ENCODE measurements at places on chromosomes 16 and 17.

DNA sequence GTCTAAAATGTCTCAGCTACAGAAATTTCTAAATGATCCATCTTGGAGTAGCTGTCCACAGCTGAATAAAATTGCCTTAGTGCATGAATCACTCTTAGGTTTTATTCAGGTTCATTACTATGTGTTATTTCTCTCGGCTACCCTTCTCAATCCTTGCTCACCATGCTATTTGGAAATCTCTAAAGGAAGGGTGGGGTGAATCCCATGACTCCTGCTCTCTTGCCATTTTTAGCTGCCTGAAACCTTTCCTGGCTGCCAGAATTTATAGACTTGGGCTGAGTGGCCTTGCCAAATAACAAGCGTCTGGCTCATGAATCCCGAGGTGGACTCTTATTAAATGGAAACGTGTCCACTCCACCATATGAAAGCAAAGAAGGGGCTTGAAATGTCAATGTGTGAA, 936.1 kb upstream of the SOX9 start:
- DNase-seq, result no peak

DNA sequence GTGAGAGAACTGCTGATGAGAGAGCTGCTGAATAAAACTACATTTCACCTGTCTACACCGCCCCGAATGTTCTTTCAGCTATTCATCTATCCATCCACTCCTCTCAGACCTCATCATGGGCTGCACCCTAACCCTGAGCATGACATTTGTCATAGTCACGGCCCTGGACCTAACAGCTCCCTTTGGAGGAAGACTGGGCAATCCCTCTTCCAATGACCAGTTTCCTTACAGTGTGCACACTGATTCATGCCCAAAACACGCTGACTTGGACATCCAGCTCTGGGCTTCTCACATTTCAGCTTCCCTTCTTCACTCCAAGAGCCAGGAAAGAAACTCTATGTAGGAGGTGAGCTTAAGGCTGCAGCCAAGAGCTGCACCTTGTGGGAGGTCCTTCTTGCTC, 41.8 kb upstream of the ARL4D start:
- DNase-seq, result no peak

- DNase-seq, result no peak
These were observed 1.4 kb downstream of the THUMPD1 start for GRCh38 chr16:20740007-20740883.

GRCh38 chr16:2160915-2161551, 5.5 kb downstream of the TRAF7 start:
- DNase-seq, result no peak

DNA sequence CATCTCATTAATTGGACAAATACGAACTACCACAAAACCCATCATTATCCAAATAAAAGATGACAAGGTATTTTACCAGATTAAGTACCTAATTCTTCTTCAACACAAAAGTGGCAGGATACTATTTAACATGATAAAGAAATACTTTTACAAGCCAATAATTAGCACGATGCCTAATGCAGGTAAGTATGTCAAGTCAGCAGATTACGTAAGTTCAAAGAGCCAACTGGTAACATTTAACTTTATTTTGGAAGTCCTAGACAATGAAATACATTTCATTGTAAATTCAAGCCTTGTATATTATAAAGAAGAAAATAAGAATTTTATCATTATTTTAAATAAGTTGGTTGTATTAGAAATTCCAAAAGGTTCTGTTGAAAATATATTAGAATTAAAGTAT, 535.3 kb upstream of the SOX9 start:
- no peak for DNase-seq

DNA sequence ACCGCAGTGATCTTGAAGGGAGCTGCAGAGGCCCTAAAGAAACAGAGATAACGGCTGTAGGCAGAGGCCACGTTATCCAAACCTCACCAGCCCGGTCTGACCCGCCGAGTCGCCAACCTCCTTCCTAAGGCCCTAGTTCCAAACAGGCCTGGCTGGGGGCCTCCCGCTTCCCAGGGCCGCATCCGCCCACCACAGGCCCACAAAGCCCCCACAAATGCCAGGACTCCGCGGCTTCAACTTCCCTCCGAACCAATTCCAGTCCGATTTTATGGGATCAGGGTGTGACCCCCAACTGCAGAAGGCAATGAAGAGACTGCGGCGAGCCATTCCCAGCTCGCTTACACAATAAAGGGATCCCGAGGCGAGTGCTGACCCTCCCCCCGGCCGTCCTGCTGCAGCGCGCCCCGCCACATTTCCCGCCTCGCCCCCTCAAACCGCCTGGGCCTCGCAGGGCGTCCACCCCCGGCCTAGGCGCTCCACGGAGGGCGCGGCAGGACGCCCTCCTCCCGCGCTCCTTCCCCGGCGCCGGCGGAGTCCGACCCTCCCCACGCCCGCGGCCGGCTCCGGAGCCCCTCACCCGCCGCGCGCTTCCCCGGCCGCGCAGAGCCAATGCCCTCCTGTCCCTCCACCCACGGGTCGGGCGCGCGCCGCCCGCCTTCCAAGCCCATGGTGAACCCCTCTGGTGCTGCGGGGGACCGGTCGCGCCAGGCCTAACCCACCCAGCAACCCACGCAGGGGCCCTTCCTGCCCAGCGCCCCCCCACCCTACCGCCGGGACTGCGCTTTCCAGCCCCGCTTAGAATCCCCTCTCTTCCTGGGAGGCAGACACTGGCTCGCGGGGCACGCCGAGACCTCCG, 926 bp downstream of the MYH10 start:
- peak; percentile 86 for DNase-seq

GRCh38 chr17:17497065-17497844, 1.1 kb upstream of the RASD1 start:
- DNase-seq, result no peak

GRCh38 chr17:60554377-60554788, 28.3 kb upstream of the APPBP2 start:
- DNase-seq, result no peak

GRCh38 chr16:6852643-6853225, 479.9 kb upstream of the RBFOX1 start:
- DNase-seq, result no peak

DNA sequence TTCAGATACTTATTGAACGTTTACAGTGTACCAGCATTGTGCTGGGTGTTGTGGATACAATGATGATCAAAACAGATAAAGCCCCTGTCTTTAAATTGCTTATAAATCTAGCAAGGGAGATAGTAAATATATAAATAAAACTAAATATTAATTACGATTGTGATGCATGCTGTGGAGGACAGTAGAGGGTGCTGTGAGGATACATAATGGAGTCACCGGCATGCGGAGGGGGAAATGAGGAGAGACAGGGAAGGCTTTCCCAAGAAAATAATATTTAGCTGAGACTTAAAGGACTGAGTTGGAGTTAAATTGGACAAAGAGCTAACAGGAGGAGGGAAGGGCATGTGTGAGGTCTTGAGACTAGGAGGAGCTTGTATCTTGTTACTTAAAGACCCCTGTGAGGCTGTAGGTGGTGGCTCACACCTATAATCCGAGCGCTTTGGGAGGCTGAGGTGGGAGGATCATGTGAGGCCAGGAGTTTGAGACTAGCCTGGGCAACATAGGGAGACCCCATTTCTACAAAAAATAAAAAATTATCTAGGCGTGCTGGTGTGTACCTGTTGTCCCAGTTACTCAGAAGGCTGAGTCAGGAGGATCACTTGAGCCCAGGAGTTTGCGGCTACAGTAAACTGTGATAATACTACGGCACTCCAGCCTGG, 2.4 kb downstream of the DHRS7B start:
- no peak for DNase-seq

DNA sequence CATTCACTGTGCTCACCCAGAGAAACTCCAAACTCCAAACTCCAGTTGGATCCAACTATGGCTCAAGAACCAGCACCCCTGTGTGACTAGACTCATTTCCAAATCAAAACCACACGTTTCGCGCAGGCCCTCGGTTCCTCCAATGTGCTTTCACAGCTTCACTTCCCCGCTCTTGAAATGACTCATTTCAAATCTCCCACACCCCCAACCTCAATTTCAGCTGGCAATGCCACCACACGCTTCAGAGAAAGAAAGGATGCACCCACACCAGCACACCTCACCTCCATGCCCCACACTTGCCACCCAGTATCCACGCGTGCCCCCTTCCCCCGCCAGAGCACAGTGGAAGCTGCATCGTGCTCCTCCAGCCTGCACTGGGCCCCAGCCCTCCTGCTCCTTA, 9.0 kb downstream of the TMEM92 start:
- peak; percentile 55 for DNase-seq

GRCh38 chr17:60321336-60322055, 70.4 kb downstream of the USP32 start:
- DNase-seq, result no peak

GRCh38 chr17:65552214-65552613, 9.2 kb downstream of the AXIN2 start:
- no peak for DNase-seq

GRCh38 chr17:1705004-1705403, 5.2 kb downstream of the TLCD2 start:
- DNase-seq, result no peak

DNA sequence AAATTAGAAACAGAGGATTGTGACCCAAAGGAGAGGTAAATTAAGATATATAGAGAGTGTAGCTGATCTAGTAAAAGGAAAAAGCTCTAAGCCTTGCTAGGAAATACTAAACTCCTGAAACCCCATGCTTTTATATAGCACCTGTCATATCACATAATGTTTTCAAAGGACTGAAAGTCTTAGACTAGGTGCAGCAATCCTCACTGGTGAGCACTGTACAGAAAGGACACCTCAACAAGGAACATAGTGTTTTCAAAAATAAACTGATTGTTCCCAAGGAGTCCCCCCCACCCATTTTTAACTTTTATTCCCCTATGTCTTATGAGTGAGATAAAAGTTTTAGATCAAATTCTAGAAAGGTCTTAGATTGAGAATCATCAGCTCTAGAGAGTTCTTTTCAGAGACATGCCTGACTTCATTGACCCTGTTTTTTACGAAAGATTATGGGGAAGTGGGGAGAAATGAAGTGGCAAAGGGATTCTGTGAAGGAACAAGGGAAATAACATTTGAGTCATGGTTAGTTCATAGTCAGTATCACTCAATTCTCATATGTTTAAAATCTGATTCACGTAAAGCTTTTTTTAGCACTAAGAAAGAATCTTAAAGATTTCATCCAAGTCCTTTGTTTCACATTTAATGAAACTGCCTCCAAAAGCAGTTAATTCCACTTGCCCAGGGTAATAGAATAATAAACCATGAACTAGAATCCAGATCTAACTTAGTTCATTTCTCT, 166.4 kb downstream of the CYB561 start:
- DNase-seq, result no peak

DNA sequence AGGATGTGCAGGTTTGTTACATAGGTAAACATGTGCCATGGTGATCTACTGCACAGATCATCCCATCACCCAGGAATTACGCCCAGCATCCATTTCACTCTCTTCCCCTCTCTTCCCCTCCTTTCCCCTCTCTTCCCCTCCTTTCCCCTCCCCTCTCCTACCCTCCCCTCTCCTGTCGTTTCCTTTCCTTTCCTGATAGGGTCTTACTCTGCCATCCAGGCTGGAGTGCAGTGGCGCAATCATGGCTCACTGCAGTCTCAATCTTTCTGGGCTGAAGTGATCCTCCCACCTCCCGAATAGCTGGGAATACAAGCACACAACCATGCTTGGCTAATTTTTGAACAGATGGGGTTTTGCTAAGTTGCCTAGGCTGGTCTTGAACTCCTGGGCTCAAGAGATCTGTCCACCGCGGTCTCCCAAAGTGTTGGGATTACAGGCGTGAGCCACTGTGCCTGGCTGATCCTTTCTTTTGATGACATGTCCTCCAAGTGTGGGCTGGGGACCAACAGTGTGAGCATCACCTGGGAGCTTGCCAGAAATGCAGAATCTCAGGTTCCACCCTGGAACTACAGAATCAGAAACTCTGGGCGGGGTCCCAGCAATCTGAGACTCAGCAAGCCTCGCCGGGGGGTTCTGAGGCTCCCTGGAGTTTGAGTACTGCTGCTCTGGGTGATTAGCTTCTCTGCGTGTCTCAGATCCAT, 10.8 kb downstream of the ATP2C2 start:
- DNase-seq, result no peak

DNA sequence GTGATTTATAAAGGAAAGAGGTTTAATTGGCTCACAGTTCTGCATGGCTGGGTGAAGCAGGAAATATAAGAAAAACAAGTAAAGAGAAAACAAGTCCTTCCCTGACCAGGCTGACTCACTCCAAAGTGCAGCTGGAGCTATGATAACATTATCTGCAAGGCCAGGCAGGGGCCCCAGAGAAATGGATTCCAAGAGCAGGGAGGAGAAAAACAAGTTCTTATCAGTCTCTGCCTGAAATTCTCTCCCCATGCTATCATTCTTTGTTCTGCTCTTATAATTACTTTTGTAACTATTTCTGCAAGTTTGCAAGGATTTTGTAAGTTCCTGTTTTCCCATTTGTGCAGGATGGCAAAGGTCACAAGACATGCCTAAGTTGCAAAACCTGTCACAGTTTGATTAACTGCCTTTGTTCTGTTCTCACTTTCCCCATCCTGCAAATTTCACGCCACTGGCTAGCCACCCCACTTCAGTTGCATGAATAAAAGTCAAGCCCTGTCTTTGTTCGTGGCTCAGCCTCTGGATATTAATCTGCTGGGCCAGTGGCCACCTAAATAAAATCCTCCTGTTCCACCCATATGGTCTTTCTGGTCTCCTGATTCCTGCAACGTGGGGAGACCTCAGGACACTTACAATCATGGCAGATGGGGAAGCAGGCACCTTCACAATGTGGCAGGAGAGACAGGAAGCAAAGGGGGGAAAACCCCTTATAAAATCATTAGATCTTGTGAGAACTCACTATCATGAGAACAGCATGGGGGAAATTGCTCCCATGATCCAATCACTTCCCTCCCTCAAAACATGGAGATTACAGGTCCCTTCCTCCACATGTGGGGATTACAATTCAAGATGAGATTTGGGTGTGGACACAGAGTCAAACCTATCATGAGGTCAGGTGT, 13.1 kb downstream of the ABCA9 start:
- DNase-seq, result peak; percentile 80

DNA sequence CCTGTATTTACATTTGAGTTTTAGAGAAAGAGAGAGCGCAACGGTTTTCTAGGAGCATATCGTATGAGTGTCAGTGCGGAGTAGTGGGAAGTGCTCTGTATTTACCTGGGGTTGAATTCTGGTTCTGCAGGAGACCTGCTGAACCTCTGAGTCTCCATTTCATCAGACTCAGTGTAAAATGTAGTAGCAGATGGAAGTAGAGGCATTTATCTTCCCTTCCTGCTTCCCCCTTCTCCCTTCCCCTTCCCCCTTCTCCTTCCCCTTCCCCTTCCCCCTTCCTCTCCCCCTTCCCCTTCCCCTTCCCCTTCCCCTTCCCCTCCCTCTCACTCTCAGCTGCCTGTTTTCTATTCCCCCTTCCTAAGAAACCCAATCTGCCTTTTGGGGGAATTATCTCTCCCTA, 426.9 kb downstream of the NPIPA7 start:
- no peak for DNase-seq

DNA sequence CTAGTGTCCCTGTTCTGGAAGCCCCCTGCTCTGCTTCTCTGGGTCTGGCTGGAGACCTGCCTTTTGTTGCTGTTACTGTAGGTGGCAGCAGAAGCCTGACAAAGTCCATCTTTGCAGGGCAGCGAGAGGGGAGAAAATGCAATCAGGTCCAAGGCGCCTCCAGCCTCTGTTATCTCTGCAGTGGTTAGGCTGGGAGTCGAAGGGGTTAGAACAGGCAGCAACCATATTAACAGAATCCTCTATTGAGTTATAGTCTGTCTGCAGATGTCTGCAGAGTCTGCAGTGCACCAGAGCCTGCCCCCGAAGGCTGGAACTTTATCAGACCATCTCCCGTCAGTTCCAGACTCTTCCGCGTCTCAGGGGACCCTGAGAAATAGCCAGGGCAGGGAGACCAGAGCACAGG, 404.9 kb upstream of the EEF2KMT start:
- DNase-seq, result peak; percentile 89

- peak; percentile 41 for DNase-seq
These were observed 10.5 kb downstream of the TSPOAP1 start for GRCh38 chr17:58318065-58318481.

- DNase-seq, result peak; percentile 93
These were observed at the start of gene RBL2 for GRCh38 chr16:53434377-53435065. Gene RBL2, plus strand, starts transcription at chr16:53434471. Its CDS starts 86 bp downstream, at chr16:53434557.
